Kidney (tissue), 22 donors: ENCODE measurements at places on chromosomes 5 and 9.

- DNase-seq = no peak
Observed at GRCh38 chr9:74218385-74219063, 278.6 kb upstream of the RORB start.

DNA sequence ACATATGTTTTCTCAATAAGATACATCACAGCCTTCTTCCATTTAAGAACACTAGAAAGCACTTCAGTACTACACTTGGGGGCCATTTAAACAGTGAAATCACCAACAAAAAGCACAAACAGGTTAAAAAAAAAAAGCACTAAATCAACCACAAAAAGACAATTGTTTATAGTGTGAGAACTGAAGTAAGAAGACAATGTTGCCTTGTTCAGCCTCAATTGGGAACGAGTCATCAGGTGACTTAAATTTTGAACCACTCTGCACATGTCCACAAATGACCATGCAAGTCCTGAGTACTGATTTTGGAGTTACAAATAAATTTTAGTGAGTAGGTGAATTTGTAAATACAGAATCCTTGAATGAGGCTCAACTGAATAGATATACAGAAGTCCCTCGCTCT is 37.2 kb upstream of the HNRNPA0 start:
- no peak for DNase-seq

DNA sequence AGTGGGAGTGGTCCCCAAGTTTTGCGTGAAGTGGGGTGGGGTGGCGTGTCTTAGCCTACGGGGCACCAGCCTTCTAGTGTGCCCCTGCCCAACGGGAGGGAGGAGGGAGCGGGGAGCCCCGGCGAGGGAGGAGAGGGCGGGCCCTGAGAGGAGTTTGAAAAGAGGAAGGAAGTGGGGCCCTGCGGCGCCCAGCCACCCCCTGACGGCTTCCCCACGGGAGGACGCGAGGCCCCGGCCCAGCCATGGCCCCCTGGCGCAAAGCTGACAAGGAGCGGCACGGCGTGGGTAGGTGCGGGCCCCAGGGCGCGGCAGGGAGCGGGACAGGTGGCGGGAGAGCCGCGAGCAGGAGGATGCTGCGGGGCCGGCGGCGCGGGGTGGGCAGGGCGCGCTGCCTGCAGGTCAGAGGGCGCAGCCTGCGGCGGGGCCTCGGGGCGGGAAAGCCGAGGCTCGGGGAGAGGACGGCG is at the start of gene DOCK2:
DOCK2 (plus strand) TSS at position 191 of the 464 bp plus-strand sequence; CDS start at position 243, 52 bp downstream.
- no peak for DNase-seq

DNA sequence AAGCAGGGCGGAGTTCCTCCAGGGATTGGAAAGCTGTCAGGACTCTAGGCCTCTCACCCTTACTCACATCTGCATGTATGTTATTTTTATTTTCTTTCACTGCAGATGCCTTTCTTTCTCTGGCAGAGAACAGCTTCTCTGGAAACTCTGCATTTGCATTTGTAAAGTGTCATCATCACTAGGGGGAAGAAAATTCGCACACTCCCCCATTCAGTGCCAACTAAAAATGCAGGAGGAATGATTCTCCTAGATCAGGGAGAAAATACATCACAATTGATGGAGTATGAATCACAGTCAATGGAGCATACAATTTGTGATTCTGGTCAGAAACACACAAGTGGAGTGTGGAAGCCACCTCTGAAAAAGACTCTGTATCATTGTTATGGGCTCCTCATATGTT is 351.4 kb upstream of the FTMT start:
- no peak for DNase-seq

GRCh38 chr5:81014348-81014747 is 54.2 kb downstream of the RASGRF2 start:
- DNase-seq = no peak

DNA sequence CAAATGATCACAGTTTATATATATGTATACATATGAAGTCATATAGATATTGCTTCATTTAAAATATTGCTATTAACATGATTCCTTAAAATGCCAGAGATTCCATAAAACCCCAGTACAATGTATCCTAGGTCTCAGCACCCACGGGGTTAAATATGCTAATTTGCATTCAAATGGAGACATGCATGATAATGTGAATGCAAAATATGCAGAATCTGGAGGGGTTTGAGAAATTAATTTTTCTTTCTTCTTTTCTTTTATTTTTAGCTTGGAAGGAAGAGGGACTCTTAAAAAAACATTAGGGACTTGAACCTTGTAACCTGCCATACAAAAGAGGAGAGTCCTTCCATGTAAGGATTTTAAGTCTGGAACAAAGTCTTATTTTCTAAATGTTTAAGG is 211.9 kb downstream of the MEF2C start:
- DNase-seq = no peak

DNA sequence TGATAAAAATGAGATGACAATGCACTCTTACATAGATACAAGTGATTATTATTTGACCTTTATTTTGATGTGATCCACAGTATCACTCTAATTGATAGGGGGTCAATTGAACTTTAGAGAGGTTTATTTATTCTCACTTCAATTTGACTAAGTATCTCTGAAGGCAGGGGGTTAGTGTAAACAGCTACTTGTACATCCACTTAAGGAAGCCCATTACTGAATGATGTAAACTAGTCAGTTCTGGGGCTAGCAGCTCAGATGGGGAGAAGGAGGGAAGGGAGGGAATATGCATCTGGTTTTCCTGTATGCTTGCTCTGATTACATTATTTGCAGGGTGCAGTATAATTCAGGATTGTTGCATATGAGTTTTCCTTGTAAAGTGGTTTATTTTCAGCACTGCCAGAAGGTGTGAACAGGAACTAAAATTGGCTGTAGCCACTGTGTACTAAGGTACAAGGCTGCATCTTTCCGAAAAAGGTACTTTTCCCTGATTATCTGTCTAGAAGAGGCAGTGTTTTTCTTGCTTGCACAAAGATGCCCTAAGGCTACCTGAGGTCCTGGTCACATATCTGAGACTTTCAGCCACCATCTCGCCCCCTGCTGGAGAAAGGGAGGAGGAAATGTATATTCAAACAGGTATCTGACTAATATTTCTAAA is 51.2 kb downstream of the MRPS27 start:
- no peak for DNase-seq

DNA sequence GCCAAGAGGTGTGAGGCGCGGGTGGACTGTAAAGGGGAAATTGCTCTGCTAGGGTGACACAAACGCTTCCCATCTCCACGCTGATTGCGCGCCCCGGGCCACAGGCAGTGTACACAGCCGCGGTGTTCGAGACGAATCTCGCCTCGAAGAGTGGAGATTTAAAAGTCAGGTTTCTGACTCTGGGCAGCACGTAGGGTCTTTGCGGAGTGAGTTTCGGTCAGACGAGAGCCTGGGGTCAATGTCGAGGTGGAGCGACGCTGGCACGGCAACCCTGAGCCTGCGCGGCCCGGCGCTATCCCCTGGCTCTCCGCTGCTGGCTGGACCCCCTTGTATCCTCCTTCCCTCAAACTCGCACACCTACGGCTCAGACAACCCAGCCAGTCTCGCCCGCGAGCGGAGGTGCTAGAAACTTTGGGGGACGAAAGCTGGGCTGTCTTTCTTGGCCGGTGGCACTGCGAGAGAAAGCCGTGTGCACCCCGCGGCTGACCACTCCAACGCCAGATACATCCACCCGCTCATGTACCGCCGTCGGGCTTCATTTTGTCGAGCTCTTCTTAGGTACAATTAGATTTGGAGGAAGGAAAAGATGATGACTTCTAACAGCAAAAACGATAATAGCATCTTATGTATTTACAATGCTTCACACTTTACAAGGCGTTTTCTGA is 5.4 kb upstream of the FOXB2 start:
- peak; percentile 36 for DNase-seq

DNA sequence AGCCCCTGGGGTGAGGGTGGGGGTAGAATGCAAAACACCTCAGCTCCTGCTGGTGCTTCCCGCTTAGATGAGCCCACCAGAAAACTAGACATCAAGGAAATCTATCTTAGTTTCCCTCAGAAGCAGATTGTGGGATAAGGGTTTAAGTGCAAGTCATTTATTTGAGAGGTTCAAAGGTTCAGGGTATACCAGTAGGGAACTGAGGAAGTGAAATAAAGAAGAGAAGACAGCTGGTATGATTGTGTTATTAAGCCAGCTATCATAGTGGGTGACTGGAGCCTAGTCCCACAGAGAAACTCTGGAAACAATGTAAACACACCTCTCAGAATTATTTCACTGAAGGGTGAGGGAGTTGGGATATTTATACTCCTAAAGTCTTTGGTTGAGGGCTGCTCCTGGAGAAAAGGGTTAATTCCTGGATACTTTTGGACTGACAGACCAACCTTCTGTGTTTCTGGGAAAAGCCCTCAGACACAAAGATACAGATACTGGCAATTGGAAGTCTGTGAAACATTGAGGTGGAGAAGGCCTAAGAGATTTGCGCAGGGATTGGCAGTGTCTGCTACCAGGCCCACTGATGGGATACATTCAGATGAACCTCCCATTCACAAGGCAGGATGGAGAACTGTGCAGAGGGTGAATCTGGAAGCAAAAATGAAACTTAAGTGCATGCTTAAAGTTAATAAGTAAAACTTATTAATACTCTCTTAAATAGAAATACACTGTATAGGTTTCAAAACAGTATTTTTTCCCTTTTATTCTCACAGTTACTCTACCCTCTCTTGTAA is 6.4 kb upstream of the DCTN4 start:
- no peak for DNase-seq

DNA sequence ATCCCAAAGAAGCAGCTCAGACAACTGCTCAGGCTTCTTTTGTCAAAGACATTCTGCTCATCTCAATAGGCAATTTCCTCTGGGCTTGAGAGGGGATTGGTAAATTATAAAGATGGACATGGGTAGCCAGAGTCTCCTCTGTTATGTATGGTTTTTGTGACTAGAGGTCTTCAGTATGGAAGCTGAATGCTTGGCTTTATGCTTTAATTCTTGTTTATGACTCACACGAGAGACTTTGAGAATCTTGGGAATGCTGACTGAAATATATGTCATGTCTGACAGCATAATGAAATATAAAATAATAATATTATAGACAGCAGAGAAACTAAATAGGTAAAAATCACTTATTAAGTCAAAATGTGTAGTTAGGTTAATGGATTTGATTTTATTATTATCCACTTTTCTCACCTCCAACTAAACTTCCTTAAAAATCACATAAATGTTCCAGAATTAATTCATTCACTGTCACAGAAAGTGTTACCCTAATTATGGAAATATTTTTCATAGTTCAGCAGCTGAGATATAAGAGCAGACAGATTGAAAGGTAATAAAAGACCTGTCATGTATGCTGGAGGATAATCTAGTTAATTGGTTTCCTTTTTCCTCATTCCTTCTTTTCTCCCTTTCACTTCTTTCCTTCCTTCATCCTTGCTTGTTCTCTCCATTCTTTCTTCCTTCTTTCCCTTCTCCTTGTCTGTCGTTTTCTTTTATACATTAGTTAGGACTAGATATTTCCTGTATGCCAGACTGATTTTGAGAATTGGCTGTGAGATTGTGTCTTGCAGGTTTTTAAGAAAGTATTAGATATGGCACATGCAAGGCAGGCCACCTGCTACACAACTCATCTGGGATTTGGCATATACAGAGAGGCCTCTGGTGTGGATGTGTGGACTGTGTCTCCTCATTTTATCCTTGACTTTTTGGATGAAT is 1866.1 kb upstream of the NUDT12 start:
- DNase-seq = no peak

DNA sequence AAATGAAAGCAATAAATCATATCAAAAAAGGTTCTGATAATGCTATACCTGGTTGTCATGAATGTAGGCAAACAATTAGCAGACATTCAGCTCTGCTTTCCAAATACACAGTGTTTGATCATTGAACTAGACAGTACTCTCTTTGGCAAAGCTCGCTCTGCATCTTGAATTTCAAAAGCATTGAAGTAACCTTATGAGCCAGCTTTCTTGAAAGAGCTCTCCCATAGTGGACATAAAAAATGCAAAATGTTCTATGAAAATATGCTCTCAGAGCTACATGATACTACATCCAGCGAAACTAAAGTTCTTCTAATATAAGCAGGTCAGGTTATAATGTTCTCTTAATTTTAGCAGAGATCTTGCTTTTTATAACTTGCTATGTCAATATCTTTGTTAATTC is 533.4 kb downstream of the CSNK1G3 start:
- no peak for DNase-seq

DNA sequence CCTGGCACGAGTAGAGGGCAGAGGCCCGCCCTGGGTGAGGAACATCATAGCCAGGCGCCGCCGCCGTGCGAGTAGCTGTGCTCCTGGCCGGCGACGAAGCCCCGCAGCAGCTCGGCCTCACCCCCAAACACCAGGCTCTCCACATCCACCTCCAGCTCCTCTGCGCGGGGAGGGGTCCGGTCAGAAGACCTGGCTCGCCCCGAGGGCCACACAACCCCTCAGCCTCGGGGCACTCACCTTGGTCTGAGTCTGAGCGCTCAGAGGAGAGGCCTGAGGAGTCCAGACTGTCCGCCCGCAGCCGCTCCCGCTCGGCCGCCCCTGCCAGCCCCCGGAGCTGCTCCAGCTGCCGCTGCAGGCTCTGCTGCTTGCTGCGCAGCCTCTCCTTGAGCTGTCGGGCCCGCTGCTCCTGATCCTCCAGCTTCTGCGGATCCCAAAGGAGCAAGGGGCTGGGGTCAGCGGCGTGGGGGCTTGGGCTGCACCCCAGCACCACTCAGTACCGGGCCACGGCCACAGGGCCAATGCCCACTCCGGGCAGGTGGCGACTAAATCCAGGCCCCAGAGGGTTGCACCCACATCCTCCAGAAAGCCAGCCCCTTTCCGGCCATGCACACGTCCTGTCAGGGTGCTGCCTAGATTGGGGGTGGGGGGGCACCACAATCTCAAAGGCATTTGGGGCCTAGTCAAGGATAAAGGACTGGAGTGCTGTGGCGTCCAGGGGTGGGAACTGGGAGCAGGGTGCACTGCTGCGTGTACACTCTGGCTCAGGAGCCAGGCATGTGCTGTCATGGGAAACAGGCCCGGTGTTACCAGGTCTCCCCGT is 3.9 kb downstream of the MXD3 start:
- no peak for DNase-seq

GRCh38 chr9:137027369-137028262 is at the start of gene ABCA2:
Gene ABCA2, minus strand, starts transcription at chr9:137028237. Its CDS starts 97 bp downstream, at chr9:137028140.
- no peak for DNase-seq

- DNase-seq = no peak
Observed at GRCh38 chr9:33381231-33381791, 21.1 kb downstream of the AQP7 start.

- no peak for DNase-seq
Observed at GRCh38 chr9:105860516-105860915, 166.2 kb downstream of the TMEM38B start.

GRCh38 chr5:139402561-139403158 is 1.2 kb downstream of the SPATA24 start:
- DNase-seq = peak; percentile 29

- no peak for DNase-seq
Observed at GRCh38 chr9:135611142-135611874, 28.0 kb downstream of the GLT6D1 start.

- no peak for DNase-seq
Observed at GRCh38 chr5:81534441-81534840, 140.5 kb upstream of the ACOT12 start.
